ENCODE measurements at places on chromosomes 2 and 18. TPM values are rescaled to one million over a fixed set of nuclear protein-coding genes. Genes with fewer than 3 reads are reported as not detected.

Gene EPG5
- total RNA-seq, result 69.0 TPM

Gene FOXD4L1
- total RNA-seq, result 0.52 TPM

Gene FRZB
- total RNA-seq, result not detected

Gene CROCC2
- not detected for total RNA-seq

Gene SCYGR1
- total RNA-seq, result not detected

Gene L3MBTL4
- 0.49 TPM for total RNA-seq

Gene G6PC2
- not detected for total RNA-seq
